NCI-H2081 treated with DMSO at 0.1 percent for 48 hours (cell line): ENCODE measurements at places on chromosomes 16 and 17.

GRCh38 chr16:15948532-15949209 lies 745 bp upstream of the ABCC1 start:
- DNase-seq = no peak

GRCh38 chr16:60991886-60992285 lies 1044.4 kb downstream of the CDH8 start:
- no peak for DNase-seq

- DNase-seq = no peak
These were observed 12.7 kb upstream of the SPAG9 start for GRCh38 chr17:51133365-51133764.

GRCh38 chr16:14205666-14206065 lies 134.5 kb downstream of the MRTFB start:
- DNase-seq = no peak

DNA sequence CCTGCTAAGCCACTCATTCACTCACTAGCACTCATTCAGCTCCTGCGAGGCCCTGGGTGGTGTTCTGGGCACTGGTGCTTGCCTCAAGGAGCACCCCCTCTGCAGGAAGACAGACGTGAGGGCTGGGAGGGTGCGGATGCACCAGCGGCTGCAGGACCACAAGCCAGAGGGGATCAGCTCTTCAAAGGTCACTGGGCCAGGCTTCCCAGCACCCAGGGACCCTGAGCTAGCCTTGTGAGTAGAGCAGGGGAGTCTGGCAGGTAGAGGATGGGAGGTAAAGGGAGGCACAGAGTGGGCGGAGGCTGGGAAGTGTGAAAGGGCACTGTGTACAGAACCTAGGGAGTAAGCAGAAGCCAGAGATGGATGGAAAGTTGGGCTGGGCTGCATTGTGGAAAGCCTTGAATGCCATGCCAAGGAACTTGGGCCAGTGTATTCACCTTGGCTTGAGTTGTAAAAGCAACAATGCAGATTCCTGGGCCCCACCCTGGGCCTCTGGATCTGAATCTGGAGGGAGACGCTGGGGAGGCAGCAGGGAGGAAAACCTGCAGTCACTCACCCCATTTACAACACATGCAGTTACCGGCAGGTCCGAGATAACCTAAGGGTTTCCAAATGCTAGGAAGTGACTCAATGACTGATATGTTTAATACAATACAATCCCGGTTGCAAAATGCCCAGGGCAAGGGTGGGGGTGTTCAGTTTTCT lies 1.7 kb downstream of the IL4R start:
- DNase-seq = no peak

DNA sequence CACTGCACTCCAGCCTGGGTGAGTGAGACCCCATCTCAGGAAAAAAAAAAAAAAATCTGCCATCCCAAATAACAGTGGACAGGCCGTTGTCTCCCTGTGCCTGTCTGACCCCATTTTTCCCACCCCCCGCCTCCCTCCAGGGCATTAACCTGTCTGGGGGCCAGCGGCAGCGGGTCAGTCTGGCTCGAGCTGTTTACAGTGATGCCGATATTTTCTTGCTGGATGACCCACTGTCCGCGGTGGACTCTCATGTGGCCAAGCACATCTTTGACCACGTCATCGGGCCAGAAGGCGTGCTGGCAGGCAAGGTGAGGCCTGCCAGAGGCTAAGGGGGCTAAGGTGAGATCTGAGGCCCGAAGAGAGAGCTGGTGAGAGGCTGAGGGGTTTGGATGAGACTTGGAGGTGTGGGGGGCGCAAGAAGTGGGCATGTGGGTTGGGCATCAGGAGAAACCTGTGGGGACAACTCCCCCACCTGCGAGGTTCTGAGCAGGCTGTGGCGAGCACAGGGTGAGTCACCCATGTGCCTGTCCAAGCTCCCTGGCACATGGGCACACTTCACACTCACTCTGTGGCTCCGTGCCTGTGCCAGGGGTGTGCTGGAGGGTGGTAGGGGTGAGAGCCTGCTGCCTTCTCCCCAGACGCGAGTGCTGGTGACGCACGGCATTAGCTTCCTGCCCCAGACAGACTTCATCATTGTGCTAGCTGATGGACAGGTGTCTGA lies 34.7 kb downstream of the ANKRD40 start:
- no peak for DNase-seq

GRCh38 chr17:76584427-76585032 lies 1.1 kb downstream of the ST6GALNAC2 start:
- no peak for DNase-seq

DNA sequence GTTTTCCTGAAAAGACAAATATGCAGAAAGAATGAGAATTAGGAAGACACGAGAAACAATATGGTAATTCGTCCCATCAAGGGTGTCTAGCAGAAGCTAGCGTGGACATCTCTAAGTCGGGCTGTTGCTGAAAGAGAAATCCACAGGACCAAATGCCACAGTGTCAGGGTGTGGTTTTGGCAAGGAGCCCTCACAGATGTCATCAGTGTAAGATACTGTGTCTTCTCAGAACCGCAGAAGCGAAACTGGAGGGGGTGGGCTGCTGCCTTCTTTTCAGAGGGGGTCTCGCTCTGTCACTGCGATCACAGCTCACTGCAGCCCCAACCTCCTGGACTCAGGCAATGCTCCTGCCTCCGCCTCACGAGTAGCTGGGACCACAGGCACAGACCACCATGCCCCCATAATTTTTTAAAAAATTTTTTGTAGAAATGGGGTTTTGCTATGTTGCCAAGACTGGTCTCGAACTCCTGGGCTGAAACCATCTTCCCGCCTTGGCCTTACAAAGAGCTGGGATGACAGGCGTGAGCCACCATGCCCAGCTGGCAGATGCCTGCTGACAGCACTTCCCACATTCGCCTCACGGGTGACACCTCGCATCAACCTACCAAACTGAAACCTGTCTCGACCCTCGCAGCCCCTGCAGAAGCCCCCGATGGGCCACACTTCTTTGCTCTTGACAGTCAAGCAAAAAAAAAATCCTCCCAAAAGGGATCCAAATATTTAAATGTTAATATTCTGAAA lies 26.2 kb downstream of the TRAP1 start:
- DNase-seq = no peak

GRCh38 chr17:39016193-39017153 lies 49.3 kb upstream of the FBXO47 start:
- DNase-seq = no peak

DNA sequence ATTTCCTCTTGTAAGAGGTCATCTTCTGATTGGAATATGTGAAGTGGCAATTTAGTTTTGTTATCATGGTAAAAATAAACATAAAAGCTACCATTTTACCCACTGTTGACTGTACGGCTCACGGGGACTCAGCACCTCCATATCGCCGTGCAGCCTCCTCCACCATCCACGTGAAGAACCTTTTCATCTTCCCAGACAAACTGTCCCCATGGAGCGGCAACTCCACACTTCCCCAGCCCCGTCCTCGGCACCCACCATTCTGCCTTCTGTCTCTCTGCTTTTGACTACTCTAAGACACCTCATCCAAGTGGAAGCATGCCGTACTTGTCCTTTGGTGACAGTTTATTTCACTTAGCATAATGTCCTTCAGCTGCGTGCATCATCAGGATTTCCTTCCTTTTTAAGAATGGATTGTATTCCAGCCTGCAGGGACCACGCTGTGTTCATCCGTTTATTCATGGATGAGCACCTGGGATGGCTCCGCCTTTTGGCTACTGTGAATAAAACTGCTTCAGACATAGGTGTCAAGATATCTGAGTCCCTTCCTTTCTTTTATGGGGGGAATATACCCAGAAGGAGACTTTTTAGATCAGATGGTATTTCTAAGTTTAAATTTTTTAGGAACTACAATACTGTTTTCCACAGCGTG lies 14.3 kb downstream of the FBXO31 start:
- DNase-seq = no peak

DNA sequence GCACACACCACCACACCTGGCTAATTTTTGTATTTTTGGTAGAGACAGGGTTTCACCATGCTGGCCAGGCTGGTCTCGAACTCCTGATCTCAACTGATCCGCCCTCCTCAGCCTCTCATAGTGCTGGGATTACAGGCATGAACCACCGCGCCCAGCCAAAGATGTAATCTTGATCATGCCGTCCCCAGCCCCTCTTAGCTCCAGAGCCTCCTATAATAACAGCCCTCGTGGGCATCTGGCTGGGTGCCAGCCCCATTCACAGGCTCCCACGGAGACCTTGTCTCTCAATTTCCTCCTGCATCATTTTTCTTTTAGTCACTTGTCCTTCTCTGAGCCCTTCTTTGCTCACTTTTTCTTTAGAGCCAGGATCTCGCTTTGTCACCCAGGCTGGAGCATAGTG lies 94.2 kb downstream of the KATNIP start:
- DNase-seq = no peak

- DNase-seq = no peak
These were observed 674.3 kb downstream of the WWOX start for GRCh38 chr16:78773706-78774105.

DNA sequence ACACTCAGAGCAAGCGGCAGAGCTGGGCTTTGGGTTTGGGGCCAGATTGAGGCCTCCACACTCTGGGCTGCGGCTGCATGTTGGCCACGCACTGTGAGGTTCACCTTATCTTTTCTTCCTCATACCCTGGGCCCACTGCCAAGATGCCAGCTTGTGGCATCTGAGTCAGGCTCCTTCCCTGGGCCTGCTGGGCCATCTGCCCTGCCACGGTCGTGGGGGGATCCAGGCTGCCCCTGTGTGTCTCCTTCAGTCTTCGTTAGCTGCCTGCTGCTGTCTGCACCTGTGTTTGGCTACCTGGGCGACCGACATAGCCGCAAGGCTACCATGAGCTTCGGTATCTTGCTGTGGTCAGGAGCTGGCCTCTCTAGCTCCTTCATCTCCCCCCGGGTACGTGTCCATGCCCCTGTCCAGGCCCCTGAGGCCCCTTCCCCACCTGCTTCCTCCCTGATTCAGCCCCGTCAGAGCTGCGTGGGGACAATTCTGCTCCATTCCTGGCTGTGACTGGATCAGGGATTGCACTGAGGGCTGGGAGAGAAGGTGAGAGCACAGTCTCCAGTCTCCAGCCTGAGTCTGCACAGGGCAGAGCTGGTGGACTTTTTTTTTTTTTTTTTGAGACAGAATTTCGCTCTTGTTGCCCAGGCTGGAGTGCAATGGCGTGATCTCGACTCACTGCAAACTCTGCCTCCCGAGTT lies 11.2 kb downstream of the SPNS3 start:
- no peak for DNase-seq

DNA sequence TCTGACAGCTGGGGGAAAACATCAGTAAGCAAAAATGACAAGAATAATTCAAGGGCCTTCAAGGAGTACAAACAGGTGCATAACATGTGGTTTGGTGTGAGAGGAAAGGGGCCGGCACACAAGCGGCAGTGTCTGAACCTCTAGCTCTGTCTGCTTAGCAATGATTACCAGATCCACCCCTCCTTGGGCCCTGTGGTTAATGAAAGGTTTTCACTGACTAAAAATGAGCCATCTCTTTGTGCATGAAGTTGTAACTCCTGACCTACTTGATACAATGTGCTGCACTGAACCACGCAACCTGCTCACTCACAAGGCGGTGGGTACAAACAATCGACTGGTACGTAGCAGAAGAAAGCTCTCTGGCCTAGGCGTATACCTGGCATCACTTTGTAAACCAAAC lies 15.1 kb downstream of the FAM117A start:
- no peak for DNase-seq

- no peak for DNase-seq
These were observed 647 bp downstream of the FBXL20 start for GRCh38 chr17:39400547-39401411.

GRCh38 chr17:38349097-38349730 lies 2.4 kb upstream of the SOCS7 start:
- peak; percentile 35 for DNase-seq

- DNase-seq = no peak
These were observed 17.1 kb downstream of the MINK1 start for GRCh38 chr17:4850246-4850645.

GRCh38 chr16:81808933-81809480 lies 29.9 kb downstream of the PLCG2 start:
- DNase-seq = no peak

GRCh38 chr17:22503322-22503899 lies 811.1 kb downstream of the KCNJ18 start:
- DNase-seq = no peak
